ENCODE measurements at places on chromosomes 13 and 19. TPM values are rescaled to one million over a fixed set of nuclear protein-coding genes. Genes with fewer than 3 reads are reported as not detected.
A peak's percentile ranks its signal among the peaks of the same experiment; 100 is the strongest.

DNA sequence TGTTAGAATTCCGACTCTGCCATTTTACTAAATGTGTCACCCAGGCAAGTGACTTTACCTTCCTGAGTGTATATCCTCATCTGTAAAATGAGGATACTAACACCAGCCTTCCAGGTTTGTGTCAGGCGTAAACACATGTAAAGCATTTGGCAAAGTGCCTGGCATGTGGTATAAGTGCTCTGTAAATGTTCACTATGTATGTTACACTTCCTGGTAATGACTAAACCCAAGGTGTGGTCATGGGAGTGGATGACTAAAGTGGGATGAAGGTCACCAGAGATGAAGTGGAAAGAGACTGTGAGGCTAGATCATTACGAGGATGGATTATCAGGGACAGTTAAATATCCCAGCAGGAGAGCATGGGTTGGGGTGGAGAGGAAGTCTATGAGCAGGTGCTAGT, 25.6 kb downstream of the DEDD2 start:
- no peak for DNase-seq

- DNase-seq = peak; percentile 63
Observed at GRCh38 chr19:38831142-38831605, 420 bp downstream of the ECH1 start.

GRCh38 chr19:47157431-47158321, 27.0 kb downstream of the SAE1 start:
- peak; percentile 33 for DNase-seq

DNA sequence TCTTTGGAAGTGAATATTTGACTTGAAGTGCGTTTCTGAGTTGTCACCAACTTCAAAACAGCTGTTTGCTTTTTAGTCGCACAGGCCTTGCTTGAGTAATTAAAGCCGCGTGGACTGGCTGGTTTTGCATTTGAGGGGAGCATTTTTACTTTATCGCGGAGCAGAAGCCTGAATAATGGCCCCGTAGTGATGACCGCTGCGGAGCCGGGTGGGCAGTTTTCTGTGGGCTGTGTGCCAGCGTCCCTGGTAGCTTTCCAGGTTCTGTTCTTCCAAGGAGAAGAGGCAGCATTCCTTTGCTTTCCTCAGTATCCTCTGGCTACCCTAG, 1.1 kb downstream of the NAA16 start:
- no peak for DNase-seq

DNA sequence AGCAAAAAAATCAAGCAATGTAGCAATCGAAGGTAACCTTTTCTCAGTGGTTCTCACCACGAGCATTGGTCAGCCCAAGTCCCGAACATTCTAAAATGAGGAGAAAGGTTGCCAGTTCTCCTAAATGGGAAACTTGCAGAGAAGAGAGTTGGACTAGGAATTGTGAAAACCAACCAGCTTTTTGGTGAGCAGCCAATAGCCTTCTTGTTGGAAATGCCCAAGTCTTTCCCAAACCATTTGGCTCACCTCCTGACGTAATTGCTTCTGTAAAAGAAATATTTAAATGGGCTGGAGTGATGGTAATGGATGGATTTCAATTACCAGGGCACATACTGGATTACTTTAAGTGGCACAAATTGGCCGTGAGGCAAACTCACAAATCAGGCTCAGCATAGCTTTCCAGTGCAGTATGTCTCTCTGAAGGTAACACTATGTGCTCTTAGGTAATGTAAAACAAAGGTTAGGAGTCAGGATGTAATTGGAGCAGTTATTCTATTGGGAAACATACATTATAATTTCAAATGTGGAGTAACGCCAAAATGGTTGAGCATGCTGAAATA, 423.2 kb downstream of the KLF5 start:
- no peak for DNase-seq

GRCh38 chr13:29323954-29324353, 271.5 kb downstream of the SLC7A1 start:
- no peak for DNase-seq

DNA sequence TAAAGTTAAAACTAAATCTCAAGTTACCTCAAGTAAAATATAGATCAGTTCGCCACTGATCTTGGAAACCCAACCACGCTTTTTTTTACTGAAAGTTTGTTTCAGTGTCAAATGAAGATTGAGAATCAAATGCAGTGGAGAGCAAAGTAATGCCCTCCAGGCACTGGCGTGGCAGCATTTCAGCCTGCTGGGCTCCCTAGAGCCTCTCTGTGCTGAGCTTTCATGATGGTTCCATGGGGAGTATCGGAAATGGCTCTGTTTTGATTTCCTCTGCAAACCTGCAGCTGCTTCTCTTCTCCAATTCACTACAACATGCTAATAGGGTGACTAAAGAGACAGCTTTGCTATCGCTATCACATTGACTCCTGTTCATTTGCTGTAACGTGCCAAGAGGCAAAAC, 141.6 kb downstream of the FGF14 start:
- no peak for DNase-seq

GRCh38 chr13:41788552-41788951, 172.4 kb downstream of the VWA8 start:
- no peak for DNase-seq

DNA sequence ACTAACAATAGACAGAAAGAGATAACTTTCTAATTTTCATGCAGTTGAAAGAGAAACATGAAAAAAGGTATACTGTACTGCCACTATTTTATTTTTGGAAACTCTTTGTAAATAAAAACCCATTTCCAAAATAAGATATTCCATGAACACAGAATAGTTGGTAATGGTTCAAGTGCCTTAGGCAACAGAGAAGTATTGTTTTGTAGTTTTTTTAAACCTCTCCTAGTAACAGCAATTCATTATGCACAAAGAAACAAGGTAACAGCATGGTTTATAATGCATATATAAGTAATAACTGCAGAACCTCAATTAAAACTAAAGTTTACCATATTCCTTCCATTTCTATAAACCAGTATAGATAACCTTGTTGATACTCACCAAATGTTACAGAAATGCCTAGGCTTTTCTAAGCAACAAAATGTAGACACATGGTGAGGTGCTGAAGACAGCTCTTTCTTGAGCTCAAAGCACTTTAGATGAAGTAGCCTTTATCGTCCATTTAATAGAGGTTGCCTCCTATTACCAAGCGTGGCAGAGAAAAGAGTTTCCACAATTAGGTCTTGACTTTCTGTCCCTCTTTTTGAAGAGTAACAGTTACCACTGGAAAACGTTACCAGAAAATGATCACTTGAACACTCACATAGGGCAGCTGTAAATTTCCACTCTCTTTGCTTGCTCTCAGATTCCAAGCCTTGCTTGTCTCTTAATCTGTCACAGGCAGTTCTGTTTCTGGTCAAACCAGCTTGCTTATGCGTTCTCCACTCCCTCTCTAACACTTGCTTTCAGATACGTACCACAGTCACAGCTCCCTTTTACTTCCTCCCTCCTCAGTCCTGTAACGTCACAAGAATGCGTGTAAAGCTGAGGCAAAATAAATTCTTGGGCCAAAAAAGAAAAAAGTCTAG, 42.9 kb downstream of the CAB39L start:
- DNase-seq = peak; percentile 33

- peak; percentile 69 for DNase-seq
Observed at GRCh38 chr13:31909864-31910551, 121.6 kb upstream of the FRY start.

DNA sequence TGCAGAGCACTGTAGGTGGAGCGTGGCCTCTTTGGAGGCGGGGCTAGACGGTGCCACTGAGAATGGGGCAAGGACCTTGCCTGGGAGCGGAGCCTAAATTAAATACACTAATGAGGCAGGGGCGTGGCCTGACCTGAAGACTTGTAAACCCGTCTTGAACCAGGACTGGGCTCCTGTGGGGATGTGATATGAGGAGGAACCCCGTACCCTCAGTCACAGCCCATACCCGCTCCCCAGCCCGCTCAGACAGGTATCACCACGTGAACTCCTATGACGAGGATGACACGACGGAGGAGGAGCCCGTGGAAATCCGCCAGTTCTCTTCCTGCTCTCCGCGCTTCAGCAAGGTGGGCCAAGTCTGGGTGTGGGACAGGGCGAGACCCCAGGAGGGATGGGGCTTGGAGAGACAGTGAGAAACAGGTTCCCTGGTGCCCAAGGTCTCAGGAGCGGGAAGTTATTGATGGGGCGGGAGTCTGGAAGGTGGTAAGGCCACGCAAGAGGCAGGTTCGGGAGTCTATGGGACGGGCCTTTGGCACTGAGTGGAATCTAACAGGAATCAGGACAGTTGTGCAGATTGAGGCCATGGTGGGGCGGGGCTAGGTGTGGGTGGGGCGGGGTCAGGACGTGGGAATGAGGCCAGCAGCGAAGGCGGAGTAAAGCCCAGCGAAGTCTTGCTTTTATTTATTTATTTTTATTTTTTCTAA, 14.7 kb downstream of the DNASE2 start:
- DNase-seq = no peak

DNA sequence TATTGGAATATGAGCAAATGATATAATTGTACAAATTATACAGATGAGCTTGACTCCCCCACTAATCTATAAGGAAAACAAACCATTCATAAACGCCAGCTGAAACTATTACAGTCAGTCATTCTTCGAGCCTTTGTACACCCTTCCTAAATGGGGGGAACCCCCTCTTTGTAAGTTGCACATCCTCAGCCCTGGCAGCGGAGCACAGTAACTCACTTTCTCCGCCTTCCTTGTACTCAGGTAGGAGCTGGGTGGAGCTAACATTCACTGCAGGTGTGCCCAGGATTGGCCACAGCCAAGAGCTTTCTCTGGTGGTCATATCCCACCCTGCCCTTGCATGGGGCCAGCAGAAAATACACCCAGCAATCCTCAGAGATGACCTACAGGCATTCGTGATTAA, 28.6 kb downstream of the PIN1 start:
- no peak for DNase-seq

GRCh38 chr13:52780611-52781010, 41.0 kb upstream of the CNMD start:
- DNase-seq = no peak

DNA sequence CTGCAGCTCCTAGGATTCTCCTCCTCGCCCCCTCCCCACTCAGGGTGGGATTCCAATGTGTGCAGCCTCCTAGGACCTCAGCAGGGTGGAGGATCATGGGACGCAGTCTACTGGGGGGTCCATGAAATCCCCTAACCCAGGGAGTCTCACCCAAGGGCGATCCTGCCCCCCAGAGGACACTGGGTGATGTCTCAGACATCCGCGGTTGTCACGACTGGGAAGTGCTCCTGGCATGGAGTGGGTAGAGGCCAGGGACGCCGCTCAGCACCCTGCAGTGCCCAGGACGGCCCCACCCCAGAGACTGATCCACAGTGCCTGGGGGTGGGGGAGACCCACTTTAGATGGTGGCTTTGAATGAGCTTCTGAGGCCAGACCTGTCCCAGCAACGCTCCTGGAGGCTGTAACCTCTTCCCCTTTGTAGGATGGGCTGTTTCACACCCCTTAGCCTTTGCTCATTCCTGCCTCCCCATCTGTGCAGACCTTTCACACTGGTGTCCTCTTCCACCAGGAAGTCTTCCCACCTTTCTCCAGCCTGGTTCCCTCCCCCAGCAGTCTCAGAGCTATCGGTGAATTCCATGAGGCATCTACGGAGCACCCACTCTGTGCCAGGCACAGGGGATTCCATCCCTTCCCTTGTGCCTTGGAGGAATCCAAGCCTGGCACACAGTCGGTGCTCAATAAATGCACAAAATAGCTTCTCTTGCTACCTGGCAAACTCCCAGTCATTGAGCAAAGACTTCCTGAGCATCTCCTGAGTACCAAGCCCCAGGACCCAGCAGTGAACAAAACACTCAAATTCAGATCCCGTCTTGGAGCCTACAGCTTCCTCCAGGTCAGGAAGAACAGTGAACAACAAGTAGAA, 10.5 kb downstream of the SMIM24 start:
- no peak for DNase-seq

GRCh38 chr13:66887088-66887487, 343.0 kb downstream of the PCDH9 start:
- peak; percentile 42 for DNase-seq

DNA sequence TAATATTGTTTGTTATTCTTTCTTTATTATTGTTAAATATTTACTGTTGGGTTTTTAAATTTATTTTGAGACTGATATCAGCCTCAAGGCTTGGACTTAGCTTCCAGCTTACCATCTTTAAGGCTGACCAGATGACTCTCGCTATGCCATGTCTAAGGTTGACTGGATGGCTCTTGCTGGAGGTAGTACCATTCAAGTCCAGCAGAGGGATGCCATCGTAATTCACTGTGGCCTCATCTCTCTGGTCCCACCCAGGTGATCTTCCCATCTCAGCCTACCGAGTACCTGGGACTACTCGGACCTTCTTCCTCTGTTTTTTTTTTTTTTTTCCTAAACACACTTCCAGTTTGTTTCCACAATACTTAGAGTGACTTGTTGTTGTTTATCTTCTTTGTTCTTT, 41.7 kb upstream of the ZNF91 start:
- DNase-seq = no peak

DNA sequence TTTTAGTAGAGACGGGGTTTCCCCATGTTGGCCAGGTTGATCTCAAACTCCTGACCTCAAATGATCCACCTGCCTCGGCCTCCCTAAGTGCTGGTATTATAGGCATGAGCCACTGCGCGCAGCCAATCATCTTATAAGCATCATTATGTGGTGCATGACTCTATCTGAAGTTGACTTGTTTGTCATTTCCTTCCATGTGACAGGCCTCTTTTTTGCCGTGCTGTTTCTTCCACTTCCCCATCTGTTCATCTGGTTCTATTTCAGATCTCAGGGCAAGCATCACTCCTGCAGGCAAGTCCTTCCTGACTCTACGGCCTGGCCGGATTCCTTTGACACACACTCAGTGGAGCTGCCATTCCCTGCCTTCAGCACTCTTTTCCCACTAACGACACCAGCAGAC, 15.2 kb downstream of the COL5A3 start:
- no peak for DNase-seq

DNA sequence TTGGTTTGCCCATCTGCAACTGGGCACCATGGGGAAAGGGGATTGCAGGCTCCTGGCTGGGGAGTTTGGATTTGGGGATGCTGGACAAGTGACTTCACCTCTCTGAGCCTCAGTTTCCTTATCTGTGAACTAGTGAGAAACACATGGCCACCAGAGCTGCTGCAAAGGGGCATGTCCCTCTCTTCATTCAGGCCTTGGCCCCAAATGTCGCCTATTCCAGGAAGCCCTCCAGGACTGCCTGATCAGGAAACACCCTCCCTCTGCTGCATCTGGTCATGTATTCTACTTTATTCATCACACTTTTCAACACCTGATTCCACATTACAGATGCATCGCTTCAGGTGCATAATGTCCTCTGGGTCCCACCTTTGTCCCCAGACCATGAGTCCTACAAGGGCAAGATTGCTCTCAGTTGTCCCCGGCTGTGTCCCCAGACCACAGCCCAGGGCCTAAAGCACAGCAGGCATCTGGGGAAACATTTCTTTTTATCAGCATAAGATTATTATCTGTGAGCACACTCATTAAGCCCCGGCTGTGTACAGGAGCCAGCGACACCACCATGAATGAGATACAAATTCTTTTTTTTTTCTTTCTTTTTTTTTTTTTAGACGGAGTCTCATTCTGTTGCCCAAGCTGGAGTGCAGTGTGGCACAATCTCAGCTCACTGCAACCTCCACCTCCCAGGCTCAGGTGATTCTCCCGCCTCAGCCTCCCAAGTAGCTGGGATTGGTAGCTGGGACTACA, 37.5 kb downstream of the ARRDC2 start:
- DNase-seq = no peak

The VWA8 gene
- polyA plus RNA-seq = 19.0 TPM

The CALR3 gene
- polyA plus RNA-seq = not detected

The KIR3DL1 gene
- polyA plus RNA-seq = not detected

The LHB gene
- polyA plus RNA-seq = not detected

The OXGR1 gene
- 5.5 TPM for polyA plus RNA-seq

The FOSB gene
- polyA plus RNA-seq = 11.1 TPM

The CCDC194 gene
- polyA plus RNA-seq = 7.3 TPM

The MBD3L3 gene
- polyA plus RNA-seq = not detected

The IRF2BP1 gene
- 27.2 TPM for polyA plus RNA-seq

The TGFBR3L gene
- 0.70 TPM for polyA plus RNA-seq

The CFAP97D2 gene
- polyA plus RNA-seq = not detected

The VAV1 gene
- 1.9 TPM for polyA plus RNA-seq
